Stimulated activated CD4-positive, alpha-beta T cell treated with anti-CD3 and anti-CD28 coated beads, Interleukin-12 subunit alpha, Interleukin-12 subunit beta, amount 100 ng/mL, for 4 hours (primary cell): ENCODE measurements at places on chromosomes 6 and 20.

DNA sequence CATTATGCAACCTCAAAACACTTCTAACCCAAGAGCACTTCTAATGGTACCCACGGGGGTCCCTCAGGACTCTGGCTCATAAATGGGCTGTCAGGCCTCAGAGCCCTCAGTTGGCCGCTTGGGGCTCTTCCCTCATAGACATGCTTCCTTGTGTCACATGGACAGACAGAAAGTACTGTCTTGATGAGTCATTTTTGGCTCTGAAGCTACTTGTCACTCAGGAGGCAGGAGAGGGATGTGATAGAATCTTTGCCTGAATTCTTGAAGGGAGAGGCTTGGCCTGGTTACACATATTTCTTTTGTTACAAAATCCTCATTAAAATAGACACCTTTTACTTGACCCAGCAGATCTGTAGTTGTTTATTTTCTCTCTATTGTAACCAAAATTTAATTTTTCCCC is 15.1 kb upstream of the EDN1 start:
- no peak for DNase-seq

GRCh38 chr20:7760247-7761031 is 179.8 kb downstream of the HAO1 start:
- DNase-seq: no peak

DNA sequence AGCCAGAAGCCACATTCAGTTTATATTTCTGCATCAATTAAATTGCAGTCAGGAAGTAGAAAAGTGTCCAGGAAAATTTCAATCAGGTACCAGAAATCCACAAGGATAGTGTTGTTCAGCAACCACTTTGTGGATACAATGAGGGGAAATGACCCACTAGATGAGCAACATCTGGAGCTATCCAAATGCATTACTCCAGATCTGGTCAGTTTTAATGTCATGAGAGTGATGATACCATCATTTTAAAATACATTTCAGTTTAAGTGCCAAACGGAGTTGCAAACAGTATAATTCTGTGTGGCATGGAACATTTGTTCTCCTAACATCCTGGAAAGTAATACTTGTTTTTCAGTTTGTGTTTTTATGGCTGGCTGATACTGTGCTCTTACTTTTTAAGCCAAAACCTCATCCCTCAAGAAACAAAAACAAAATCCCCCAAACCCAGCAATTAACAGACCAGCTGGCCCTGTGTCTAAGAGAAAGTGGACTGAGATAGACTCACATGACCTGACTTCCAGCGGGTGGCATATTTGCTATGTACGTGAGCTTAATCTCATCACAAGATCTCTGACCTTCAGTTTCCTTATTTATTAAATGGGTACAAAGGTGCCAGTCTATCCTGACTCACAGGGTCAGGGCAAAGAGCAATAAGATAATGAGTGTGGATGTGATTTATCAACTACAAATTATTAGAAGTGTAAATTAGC is 58.8 kb upstream of the CNKSR3 start:
- DNase-seq: no peak

DNA sequence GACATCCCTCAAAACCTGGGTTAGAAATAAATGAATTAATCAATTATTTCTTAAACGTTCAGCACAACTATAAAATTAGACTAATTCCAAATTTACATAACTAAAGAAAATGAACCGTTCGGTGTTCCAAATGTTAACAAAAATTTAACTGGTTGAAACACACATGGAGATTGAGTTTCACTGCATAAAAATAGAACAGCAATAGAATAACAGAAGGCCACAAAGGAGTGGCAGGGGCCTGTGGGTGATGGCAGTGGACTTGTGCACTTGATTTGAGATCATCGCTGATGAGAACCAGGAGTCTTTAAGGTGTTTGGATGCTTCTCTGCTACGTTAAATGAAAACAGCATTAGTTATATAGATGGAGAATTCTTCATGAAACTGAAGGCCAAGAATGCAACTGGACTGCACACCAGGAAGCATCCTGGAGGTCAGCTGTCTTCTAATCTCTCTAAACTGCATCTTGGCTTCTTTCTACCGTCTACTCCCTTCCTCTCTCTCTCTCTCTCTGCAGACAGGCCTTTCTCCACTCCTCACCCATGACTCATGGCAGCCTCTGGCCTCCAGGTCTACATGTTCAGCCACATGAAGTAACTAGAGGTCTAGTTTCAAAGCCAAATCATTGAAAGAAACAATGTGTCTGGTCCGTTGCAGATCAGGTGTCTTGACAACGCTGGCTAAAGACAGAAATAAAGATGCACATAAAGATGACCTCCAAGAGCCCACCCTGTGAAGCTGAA is 111.3 kb downstream of the SIM1 start:
- no peak for DNase-seq

GRCh38 chr6:89295981-89296380 is 19.1 kb downstream of the GABRR2 start:
- DNase-seq: no peak
